ENCODE measurements at places on chromosomes 1 and 21. TPM values are rescaled to one million over a fixed set of nuclear protein-coding genes. Genes with fewer than 3 reads are reported as not detected.

GRCh38 chr1:24388331-24388885 is 25.2 kb downstream of the STPG1 start:
- DNase-seq = no peak

GRCh38 chr1:54125386-54126070 is 27.3 kb downstream of the CDCP2 start:
- DNase-seq = no peak

DNA sequence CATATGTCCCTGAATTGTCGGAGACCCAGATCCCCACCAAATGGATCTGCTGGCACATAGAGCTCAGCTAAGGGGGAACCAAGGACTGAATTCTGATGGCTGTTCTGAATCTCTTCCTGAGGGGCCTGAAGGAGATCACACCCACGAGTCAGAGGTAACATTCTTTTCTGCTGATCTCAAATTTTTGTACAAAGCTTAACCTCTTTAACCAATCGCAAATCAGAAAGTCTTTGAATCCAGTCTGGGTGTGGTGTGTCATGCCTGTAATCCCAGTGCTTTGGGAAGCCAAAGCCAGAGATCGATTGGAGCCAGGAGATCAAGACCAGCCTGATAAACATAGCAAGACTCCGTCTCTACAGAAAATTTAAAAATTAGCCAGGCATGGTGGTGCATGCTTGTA is 62.8 kb upstream of the PRRC2C start:
- no peak for DNase-seq

Gene B3GALT2
- total RNA-seq = 0.25 TPM
